GOT3 (cell line): ENCODE measurements at places on chromosomes 12 and 14.

- DNase-seq, result no peak
Measured at GRCh38 chr12:67352682-67353081, 83.5 kb downstream of the CAND1 start.

DNA sequence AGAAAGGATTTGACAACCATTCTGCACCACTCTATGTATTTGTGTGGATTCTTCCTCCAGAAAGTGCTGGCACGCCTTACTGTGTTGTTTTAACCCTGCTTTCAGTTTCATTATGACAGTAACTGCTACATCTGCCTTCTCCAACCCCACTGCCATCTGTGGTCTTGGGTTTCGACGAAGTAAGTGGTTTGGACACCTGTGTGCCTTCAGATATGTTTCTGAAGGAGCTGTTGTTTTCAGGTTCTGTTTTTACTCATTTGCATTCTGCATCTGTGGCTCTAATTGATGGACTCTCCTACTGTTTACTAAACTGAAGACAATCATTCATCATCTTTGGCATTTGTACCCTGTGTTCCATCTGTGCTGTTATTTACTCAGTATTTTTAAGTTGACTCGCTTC is 4.1 kb downstream of the TSHR start:
- no peak for DNase-seq

GRCh38 chr14:21440859-21441258 is 15.1 kb downstream of the CHD8 start:
- no peak for DNase-seq

DNA sequence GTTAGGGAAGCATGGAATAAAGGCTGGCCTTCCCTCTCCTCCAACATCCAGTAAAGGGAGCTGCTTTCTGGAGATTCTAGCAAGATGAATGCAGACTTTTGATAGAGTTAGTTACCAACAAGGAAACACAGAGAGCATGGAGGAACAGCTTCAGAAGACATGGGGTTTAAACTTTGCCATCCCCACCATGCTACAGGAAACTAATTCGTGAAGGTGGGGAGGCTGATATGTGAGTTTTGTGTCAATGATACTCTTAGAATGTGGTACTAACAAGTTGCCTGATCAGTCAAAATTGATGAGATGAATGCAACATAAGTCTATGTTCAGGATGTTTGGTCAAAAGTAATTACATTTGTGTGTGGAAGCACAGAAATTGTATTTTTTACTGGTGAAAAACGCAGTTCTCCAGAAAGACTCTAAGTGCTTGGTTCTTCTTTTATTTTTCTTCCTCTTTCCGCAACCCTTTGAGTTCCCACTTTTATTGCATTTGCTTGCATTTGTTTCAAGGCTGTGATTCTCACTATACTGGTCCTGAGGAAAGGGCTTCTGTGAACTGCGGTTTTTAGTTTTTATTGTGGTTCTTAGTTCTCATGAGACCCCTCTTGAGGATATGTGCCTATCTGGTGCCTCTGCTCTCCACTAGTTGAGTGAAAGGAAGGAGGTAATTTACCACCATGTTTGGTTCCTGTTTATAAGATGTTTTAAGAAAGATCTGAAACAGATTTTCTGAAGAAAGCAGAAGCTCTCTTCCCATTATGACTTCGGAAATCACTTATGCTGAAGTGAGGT is at the start of gene CLEC4A:
TSS of gene CLEC4A (plus strand) at position 494 of the 789 bp plus-strand sequence. CDS start at position 756, 262 bp downstream.
- DNase-seq, result no peak

DNA sequence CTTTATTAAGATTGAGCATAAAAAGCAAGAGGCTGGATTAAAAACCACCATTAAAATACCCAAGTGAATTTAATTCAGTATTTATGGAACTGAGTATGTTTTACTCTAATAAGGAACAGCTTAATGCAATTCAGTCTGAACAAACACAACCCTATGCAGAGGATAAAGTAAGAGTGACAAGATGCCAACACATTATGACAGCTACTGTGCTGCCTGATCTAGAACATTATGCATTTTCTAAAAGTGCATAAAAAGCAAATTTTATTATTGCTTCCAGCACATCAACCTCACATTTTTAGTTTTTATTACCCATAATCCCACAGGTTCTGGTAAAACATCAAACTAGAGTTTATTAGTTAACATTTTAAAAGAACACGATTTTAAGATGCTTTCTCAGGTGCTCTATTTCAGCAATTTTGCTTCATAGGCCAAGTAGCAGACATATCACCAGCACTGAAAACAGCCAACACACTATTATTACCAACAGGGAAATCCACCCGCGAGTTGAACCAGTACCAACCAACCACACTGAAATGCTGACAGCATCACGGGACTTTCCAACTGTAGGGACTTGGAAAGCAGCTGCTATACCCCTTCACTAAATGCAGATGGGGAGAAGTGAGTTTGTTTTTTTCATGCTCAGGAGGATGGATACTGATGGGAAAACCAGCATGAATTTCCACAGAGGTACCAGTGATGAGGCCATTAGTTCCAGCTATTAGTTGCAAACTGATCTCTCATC is 372.1 kb downstream of the KCNH5 start:
- DNase-seq, result no peak

- DNase-seq, result no peak
Measured at GRCh38 chr14:54396183-54396492, 669 bp upstream of the CDKN3 start.
